ENCODE measurements at places on chromosomes 16 and 17.
A peak's percentile ranks its signal among the peaks of the same experiment; 100 is the strongest.

GRCh38 chr17:32936894-32937500 is 9.0 kb downstream of the TMEM98 start:
- peak; percentile 74 for DNase-seq

DNA sequence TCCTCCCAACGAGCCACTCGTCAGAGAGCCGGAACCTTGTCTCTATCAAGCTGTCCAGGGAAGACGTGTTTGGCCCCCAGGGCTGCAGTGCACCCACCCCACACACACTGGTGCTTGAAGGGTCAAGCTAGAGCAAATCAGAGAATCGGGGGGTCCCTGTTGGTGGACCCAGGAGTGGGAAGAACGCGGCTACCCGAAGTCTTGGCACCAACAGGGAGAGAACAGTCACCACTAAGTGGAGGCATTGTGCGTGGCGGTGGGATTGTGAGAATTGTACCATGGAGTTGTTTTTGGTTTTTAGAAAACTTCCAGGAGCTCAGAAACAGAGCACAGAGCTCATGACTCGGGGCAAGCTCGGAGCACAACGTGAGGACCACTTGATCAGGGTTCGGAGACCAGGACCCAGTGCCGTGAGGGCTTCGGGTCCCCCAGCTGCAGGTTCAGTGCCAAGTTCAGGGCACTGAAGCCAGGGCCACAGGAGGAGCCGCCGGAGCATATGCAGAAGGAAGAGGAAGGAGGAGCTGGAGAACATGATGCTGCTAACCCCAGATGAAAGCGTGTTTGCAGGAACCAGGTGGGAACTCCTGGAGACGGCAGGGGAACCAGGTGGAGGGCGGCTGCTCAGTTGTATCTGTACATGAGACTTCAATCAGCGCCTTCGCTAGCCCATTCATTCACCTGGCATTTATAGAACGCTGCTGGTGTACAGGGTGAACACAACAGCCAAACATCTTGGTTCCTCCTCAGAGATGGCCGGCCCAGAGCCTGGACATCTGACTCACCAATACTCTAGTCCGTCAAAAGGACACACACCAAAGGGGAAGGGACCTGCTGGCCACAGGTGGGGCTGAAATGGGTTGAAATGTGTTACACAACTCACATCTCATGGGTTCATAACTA is 42.8 kb downstream of the METRNL start:
- DNase-seq: no peak

GRCh38 chr16:67760206-67760955 is 41.3 kb upstream of the GFOD2 start:
- DNase-seq: no peak

GRCh38 chr16:60655514-60656153 is 1380.6 kb downstream of the CDH8 start:
- no peak for DNase-seq

- DNase-seq: no peak
These were observed 290.6 kb downstream of the WWOX start for GRCh38 chr16:78390092-78390491.

DNA sequence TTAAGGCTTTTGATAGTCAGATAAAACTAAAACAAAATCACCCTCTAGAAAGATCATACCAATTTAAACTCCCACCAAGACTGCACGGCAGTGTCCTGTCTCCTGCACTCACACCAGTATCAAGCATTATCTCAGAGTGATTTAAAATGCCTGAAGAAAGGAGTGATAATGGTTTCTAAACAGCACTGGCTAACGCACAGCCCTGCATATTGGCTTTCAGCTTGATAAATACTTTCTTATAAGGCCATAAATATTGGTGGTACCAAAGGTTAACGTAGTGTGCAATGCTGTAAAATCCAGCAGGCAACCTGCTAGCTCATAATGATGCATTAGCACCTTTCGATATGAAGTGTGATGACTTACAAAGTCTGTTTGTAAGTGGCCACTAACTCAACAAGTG is 214.3 kb downstream of the RBFOX1 start:
- DNase-seq: no peak

DNA sequence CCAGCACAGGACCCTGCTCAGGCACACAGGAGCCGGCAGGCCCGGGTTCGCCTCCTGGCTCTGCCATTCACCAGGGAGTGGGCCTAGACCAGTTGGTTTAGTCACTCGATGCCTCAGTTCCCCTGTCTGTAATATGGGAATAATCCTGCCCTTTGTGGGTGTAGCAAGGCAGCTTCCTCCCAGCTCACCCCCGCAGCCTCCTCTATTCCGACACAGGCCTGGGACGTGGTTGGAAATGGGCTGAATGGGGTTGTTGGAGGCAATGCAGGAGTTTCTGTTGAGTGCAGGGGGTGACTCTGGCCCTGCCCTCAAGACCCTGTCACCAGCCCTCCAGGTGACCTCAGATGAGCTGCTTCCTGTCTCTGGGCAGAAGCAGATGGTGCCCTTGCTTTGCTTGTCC is 19.8 kb downstream of the SLC5A10 start:
- no peak for DNase-seq

GRCh38 chr17:36749493-36749892 is 148.1 kb downstream of the MRM1 start:
- DNase-seq: no peak

GRCh38 chr16:18839555-18839954 is 38.2 kb upstream of the ARL6IP1 start:
- no peak for DNase-seq

DNA sequence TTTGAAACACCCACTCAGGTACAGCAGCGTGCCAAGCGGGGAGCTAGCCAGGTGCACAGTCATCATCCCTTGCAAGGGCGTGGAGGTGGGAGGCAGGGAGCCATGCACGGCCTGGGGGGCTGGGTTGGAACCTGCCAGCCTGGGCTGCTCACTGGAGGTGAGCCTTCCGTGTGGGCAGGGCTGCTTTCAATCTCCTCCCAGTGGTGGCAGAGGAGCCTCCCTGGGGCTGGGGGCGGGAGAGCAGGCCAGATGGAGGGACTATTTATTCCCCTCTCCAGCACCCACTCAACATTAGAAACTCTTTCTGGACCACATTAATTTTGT is 90.3 kb downstream of the KATNIP start:
- DNase-seq: no peak

- DNase-seq: no peak
These were observed 21.4 kb downstream of the ADORA2B start for GRCh38 chr17:15966183-15966878.

DNA sequence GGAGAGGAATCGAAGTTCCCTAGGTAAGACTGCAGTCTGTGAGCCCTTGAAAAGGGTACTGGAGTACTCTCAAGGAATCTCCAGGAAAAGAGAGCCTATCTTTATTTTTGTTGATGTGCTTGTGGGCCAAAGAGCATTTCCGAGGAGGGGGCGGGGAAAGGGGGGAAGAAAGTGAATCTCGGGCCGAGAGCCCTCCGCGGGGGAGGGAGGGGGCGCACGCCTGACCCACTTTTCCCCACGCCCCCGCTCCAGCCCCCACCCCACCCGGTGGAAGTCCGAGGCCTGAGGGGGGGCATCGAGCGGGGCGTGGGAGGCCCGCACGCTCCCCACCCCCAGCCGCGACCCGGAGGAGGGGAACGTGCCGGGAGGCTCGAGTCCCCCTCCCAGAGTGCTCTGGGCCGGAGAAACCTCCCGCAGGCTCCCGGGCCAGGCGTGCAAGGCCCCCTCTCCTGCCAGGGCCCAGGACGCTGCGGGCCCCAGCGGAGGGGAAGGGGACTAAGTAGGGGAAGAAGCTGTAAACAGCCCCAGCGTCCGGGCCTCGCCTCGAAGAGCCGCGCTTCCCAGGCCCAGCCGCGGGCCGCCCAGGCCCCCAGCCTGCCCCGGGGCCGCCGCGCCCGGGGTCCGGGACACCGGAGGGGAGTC is 444 bp downstream of the HELZ start:
- no peak for DNase-seq

GRCh38 chr17:51298508-51299371 is 38.4 kb downstream of the UTP18 start:
- peak; percentile 53 for DNase-seq

DNA sequence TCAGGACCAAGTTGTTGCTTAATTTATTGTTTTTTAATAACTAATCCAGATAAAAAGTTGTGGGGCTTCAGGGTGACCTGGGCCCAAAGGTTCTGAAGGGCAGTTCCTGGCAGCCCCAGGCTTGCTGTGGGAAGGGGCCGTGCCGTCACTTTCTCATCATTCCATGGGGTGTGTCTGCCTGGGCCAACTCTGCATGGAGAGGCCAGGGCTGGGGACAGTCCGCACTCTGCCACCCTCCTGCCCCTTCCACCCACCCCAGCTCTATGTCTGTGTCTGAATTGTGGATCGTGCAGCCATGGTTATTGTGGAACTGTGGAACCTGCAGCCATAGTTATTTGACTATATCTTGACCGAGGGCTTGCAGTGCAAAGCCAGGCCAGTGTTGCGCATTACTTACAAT is 4.0 kb downstream of the LIMD2 start:
- no peak for DNase-seq

DNA sequence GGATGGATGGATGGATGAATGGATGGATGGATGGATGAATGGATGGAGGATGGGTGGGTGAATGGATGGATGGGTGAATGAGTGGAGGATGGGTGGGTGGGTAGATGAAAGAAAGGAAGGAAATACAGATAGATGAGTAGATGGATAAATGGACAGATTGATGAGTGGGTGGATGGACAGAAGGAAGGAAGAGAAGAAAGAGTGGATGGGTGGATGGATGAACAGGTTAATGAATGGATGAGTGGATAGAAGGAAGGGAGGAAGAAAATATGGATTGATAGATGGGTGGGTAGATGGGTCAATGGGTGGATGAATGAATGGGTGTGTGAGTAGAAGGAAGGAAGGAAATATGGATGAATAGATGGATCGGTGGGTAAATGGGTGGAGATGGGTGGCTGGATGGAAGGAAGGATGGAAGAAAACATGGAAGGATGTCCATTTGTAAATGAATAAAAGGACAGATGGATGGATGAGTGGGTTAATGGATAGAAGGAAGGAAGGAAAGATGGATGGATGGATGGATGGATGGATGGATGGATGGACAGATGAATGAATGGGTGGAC is 97.3 kb upstream of the TNRC6C start:
- DNase-seq: no peak

DNA sequence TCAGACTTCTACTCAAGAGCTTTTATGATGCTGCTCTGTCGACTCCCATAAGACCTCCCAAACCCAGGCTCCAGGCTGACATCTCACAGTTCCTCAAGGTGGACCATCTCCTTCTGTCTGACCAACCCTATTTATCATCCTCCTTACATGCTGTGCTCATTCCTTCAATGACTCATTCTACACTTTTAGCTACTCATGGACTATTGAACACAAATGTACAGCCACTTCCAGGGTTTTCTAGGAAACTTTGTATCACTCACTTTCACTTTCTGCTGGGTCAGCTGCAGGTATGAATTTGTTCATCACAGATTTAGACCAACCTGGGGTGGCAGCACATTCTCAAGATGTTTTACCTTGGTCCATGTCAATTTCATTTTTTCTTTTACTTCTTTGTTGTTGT is 162.4 kb upstream of the FAM20A start:
- peak; percentile 14 for DNase-seq

DNA sequence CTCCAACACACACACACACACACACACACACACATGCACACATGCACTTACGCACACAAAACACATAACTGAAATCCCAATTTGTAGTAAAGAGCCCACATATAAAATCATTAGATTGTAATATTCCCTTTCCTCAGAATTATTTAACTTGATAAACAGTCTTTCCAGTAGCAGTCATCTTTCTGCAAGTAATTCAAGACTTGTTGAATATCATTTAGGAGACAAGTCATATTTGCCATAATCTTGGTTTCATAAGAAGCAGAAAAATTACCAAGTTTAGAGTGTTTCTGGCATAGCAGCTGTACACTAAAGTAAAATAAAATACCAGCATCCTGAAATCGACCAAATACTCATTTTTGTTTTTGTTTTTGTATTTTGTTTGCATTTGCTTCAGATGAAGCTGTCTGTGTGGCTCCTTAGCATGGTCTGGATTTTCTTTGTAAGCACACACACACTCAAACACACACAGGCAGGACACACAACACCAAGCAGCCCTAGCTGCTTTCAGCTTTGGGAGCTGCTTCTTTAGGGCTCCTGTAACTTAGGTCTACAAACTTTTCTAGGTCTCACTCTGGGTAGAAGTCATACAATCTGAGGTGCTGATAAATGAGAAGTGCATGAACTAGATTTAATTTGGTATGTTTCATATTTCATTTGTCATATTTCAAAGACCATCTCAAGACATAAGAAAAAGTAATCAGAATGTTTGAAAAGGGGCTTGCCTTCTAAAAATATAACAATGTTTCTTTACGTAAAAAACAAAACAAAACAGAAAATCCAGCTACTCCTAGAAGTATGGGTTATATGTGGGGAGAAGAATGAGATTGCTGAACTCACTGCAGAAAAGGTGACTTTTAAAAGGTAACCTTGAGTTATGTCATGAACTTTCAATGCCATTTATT is 3.0 kb downstream of the SALL1 start:
- DNase-seq: no peak

DNA sequence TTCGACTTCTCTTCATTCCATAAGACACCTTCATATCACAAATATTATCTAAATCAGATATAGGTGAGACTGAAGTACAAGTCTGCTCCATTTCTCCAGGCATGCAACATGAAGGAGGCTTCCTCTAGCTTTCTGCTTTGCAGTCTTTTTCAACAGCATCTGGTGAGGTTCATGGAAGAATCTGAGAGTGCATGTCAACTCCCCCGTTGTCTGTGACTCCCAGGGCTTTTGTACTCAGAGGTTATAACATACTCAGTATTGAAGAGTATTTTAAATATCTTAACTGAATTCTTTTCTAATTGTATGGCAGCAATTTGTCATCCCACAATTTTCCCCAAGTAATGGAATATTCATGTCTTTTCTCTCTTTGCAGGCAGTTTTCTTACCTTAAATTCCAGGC is 448.7 kb downstream of the CDH8 start:
- no peak for DNase-seq

- peak; percentile 100 for DNase-seq
These were observed at the start of gene YPEL2 for GRCh38 chr17:59331129-59331928. Gene YPEL2 (plus strand): TSS chr17:59331655. CDS start chr17:59353410, 21,755 bp downstream.

DNA sequence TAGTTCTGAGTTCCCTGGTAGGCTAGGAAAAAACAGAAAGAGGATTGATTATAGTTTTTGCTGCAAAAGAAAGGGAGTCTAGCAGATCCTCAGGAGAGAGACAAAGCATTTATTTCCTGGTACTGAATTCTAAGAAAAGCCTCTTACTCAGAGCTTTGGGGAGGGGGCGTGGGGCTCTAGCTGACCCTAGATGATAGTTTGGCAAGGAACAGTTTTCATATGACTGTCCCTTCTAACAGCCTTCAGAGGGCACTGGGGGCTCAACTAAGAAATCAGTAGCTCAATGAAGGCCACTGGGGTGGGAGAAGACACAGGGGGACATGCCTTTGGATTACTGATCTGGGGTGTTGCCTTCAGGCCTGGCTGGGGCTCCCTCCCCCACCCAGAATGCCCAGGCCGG is 4.0 kb downstream of the CA7 start:
- DNase-seq: no peak

DNA sequence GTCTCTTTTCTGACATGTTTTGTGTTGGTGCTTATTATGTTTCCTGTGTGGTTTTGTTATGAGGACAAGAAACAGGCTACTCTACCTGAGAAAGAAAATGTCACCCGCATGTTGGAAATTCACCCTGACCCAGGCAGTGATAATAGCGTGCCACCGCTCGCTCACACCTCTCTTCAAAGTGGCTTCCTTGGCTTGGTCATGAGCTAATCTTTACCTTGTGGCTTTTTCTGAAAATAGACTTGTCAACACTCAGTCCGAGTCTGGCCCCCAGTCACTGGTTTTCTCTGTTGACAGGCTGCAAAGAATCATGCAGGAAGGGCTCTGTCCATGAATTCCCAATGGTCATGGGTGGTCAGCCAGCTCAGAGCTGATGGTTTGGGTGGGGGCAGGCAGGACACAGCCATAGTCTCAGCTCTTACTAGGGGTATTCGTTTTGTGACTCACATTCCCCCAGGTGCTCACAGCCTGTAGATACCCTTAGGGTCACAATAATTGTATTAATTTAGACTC is 121.3 kb upstream of the CACNG5 start:
- DNase-seq: no peak
